ENCODE measurements at places on chromosomes 7 and 10.
A peak's percentile ranks its signal among the peaks of the same experiment; 100 is the strongest.

DNA sequence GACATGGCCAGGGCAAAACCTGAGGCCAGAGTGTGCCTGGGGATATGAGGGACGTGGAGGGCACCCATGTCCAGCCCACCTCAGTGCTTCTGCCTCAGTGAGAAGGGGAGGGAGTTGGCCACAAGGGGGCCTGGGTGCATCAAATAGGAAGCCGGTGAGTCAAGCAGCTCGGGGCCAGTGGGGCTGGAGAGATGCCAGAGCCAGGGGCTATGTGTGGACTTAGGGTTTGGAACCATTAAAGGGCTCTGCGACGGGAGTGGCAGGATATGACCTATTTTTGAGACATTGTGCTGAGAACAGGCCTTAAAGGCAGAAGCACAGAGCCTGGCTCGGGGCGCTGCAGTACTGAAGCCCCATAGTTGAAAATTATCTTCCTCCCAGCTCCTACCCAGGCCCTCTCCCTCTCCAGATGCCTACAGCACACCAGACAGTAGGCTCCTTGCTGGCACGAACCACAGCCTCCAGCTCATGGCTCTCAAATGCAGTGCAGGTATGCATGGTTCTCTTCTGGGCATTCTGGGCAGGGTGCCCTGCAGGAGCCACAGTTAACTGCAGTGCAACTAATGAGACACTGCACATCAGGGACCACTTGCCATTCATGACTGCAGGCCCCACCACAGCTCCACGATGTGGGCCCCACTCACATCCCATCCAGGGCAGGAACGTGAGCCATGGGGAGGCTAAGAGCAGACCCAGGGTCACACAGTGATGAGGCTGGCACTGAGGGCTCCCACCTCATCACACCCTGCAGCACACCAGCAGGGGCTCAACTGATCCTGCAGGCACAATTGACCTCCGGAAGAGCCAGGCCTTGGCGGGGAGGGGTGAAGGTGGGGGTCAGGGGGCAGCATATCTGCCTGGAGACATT lies 7.2 kb upstream of the PGAM2 start:
- peak; percentile 85 for DNase-seq

- DNase-seq, result no peak
These were observed 135.9 kb downstream of the LRRN3 start for GRCh38 chr7:111226800-111227199.

DNA sequence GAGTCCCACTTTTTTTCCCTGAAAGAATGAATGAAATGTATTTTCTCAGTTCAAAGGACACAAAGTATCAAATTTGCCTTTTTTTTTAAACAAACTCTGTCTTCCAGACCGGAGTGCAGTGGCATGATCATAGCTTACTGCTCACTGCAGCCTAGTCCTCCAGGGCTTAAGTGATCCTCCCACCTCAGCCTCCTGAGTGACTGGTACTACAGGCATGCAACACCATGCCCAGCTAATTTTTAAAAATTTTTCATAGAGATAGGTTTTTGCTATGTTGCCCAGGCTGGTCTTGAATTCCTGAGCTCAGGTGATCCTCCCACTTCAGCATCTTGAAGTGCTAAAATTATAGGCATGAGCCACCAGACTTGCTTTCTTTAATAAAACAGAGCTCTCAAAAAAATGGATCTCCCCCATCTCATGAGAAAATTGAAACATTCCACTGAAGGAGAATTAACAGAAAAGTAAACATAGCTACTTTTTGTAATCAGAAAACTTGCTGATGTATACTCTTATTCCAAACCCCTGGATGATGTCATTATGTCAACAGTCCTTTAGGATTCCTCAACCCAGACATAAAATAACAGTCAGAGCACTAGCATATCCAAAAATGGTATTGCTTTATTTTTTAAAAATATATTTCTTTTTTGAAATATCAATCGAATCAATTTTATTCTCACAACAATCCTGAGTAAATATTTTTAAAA lies 12.3 kb upstream of the TRDMT1 start:
- no peak for DNase-seq

- DNase-seq, result no peak
These were observed 343.1 kb upstream of the MBL2 start for GRCh38 chr10:53115660-53116059.

- no peak for DNase-seq
These were observed at the start of gene ECHDC3 for GRCh38 chr10:11742009-11742778. Gene ECHDC3 (plus strand): TSS chr10:11742382. CDS start chr10:11742577, 195 bp downstream.

DNA sequence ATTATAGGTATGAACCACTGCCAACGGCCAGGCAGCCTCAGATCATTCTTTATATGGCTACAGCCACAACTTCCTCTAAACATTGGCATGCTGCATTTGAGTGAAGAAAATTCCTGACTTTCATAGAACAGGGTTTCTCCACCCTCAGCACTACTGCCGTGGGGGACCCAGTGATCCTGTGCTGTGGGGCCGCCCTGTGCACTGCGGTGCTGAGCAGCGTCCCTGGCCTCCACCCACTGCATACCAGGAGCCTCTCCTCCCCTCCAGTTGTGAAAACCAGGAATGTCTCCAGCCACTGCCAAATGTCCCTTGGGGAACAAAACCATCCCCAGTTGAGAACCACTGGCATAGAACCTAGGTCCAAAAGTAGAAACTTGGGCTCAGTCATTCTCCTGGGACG lies 15.8 kb downstream of the CNPY1 start:
- DNase-seq, result no peak

Measured in SW480 (cell line).